Motor neuron (in vitro differentiated cells): ENCODE measurements at places on chromosomes 2 and 18. TPM values are rescaled to one million over a fixed set of nuclear protein-coding genes. Genes with fewer than 3 reads are reported as not detected.

GRCh38 chr2:215003001-215003400, 135.4 kb downstream of the ABCA12 start:
- peak; percentile 71 for ATAC-seq

DNA sequence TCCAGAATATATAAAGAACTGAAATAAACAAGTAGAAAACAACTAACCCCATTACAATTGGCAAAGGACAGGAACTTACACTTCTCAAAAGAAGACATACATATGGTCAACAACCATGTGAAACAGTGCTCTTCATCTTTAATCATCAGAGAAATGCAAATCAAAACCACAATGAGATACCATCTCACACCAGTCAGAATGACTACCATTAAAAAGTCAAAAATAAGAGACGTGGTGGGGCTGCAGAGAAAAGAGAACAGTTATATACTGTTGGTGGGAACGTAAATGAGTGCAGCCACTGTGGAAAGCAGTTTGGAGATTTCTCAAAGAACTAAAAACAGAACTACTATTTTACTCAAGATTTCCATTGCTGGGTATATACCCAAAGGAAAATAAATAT, 1696.3 kb upstream of the TMEFF2 start:
- no peak for ATAC-seq

NYAP2 gene
- total RNA-seq, result 1.6 and 2.0 TPM in 2 replicates

DNA sequence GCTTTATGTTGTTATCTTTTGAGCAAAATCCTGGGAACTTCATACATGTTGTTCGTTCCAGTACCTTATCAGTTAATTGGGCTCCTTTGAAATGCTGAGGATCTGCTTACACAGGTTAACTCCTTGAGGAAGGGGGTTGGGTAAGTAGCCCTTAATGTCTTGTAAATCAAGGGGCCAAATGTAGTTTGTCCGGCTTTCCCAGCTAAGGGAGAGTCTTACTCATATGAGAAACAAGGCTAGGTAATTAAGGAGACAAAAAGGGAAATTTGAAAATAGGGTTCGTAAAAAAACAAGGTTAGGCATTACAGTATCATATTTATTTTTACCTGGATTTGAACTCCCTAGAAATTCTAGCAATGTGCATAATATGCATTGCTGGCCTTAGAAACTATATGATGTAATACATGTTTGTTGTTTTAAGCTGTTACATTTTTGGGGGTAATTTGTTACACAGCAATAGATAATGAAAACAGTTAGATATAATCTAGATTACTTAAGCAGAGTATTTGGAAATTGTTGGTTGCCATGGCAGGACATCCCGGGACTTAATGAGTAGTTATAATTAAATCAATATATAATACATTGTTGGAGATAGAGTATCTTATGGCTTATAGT, 30.9 kb upstream of the RNF149 start:
- no peak for ATAC-seq
